Panc1 (cell line): ENCODE measurements at places on chromosomes 6 and 20.

DNA sequence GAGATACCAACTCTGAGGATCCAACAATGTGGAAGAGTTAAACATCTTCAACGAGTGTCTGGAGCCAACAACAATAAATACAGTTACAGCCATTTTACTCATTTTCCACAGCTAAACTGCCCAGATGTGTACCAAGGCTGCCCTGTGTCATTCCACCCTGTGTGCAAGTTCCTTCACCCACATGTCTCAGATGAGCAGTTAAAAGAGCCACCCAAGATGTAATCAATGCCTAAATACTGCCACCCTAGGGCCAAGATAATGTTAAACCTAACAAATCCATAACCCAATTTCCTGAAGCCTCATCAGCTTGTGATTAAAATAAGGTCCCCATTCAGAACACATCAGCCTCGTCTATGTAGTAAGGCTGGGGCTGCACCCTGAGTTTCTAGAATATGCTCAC is 59.9 kb downstream of the GMDS start:
- DNase-seq: no peak

- no peak for DNase-seq
Measured at GRCh38 chr6:106097411-106098231, 11.5 kb downstream of the PRDM1 start.

DNA sequence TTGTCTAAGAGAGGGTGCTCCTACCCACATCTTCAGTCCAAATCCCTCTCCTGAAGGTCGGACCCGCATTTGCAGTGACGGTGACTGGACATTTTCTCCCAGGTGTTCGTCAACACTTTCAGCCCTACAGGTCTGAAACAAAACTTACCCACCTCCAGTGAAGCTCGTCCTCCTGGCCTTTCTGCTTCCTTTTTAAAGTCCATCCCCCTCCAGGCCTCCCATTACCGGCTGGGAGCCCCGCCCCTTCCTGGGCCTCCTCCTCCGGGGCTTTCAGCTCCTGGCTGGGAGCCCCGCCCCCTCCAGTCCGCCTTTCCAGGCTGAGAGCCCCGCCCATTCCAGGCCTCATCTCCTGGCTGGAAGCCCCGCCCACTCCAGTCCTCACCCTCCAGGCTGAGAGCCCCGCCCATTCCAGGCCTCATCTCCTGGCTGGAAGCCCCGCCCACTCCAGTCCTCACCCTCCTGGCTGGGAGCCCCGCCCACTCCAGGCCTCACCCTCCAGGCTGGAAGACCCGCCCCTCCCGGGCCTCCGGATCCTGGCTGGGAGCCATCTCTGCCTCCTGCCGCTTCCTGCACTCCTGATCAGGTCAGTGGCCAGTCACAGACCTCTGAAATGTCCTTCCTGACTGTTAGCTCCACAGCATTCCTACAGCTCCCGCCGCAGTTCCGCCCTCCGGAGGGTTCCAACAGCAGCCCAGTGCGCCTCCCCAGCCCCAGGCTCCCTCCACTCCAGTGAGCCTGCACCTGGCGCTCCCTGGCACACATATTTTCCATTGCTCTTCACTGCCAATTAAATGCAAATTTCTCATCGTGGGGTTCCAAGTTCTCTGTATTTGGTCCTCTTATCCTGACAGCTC is 98.5 kb downstream of the LY86 start:
- no peak for DNase-seq

- no peak for DNase-seq
Measured at GRCh38 chr20:57902473-57902872, 192.7 kb upstream of the PMEPA1 start.

GRCh38 chr20:2379511-2380229 is 1.0 kb upstream of the TGM6 start:
- DNase-seq: no peak

- DNase-seq: no peak
Measured at GRCh38 chr6:26536571-26537159, 1.5 kb upstream of the HMGN4 start.

GRCh38 chr20:38664284-38664683 is 60.0 kb upstream of the SLC32A1 start:
- no peak for DNase-seq

DNA sequence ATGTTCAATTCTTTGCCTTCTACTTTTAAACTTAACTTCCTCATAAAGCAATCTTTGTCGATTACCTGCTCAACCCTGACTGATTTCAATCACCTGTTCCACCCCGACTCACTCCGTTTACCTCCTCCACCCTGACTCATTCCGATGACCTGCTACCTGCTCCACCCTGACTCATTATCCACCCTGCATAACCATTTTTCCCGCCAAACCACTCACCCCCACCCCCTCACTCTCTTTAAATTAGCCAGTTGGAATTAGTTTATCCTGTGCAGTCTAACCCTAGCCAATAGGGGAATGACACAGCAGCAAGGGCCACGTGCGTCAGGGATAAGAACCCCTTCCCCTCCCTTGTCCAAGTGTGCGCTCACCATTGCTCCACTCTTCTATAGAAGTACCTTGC is 56.7 kb upstream of the MRAP2 start:
- DNase-seq: no peak
